Cardiac ventricle fibroblast (primary cell): ENCODE measurements at places on chromosomes 6 and 20. TPM values are rescaled to one million over a fixed set of nuclear protein-coding genes. Genes with fewer than 3 reads are reported as not detected.

SLC2A10 gene
- total RNA-seq, result 38.2 and 42.0 TPM in 2 replicates

DEFB124 gene
- total RNA-seq, result not detected in 2 replicates

XKR7 gene
- not detected in 2 replicates for total RNA-seq

PCMTD2 gene
- total RNA-seq, result 26.1 and 48.2 TPM in 2 replicates

HNF4A gene
- total RNA-seq, result not detected in 2 replicates

CST4 gene
- total RNA-seq, result not detected in 2 replicates

CPNE1 gene
- 122 and 135 TPM in 2 replicates for total RNA-seq

EPPIN gene
- not detected in 2 replicates for total RNA-seq

POU5F1 gene
- not detected in 2 replicates for total RNA-seq

SRMS gene
- not detected in 2 replicates for total RNA-seq

COL9A3 gene
- total RNA-seq, result 46.0 and 51.4 TPM in 2 replicates

VGLL2 gene
- total RNA-seq, result not detected in 2 replicates

FLOT1 gene
- total RNA-seq, result 68.3 and 71.3 TPM in 2 replicates

SLC22A3 gene
- 4.5 and 6.3 TPM in 2 replicates for total RNA-seq

LY6G5C gene
- total RNA-seq, result 0.34 TPM in 1 of 2 replicates, not detected in the other

EDN3 gene
- not detected in 2 replicates for total RNA-seq

IMPG1 gene
- total RNA-seq, result not detected in 2 replicates

HLA-DPA1 gene
- total RNA-seq, result 2.8 and 7.6 TPM in 2 replicates

SLC17A9 gene
- 0.64 and 0.81 TPM in 2 replicates for total RNA-seq

OXT gene
- not detected in 2 replicates for total RNA-seq

CAPN11 gene
- total RNA-seq, result 0.12 and 0.34 TPM in 2 replicates

PARD6B gene
- total RNA-seq, result 0.06 and 0.10 TPM in 2 replicates

MAS1L gene
- not detected in 2 replicates for total RNA-seq

DSE gene
- total RNA-seq, result 47.3 and 48.9 TPM in 2 replicates

FAM110A gene
- 1.5 and 3.0 TPM in 2 replicates for total RNA-seq

RGL2 gene
- total RNA-seq, result 16.1 and 17.8 TPM in 2 replicates

VWA7 gene
- 0.10 and 0.12 TPM in 2 replicates for total RNA-seq

COL20A1 gene
- total RNA-seq, result not detected in 2 replicates

FNDC11 gene
- total RNA-seq, result 0.05 and 0.12 TPM in 2 replicates

MOXD1 gene
- total RNA-seq, result 33.6 and 38.4 TPM in 2 replicates

DDR1 gene
- 25.7 and 27.1 TPM in 2 replicates for total RNA-seq

CLIC5 gene
- 0.25 TPM in 1 of 2 replicates, not detected in the other for total RNA-seq

TPBG gene
- total RNA-seq, result 41.9 and 52.1 TPM in 2 replicates

PIGU gene
- 10.3 and 12.6 TPM in 2 replicates for total RNA-seq

RBM24 gene
- 0.25 TPM in 1 of 2 replicates, not detected in the other for total RNA-seq

BPIFB1 gene
- 0.50 TPM in 1 of 2 replicates, not detected in the other for total RNA-seq

MOG gene
- total RNA-seq, result not detected in 2 replicates

UBE2C gene
- 3.7 and 10.7 TPM in 2 replicates for total RNA-seq

RTF2 gene
- 46.0 and 49.7 TPM in 2 replicates for total RNA-seq

LYRM4 gene
- 27.0 and 28.6 TPM in 2 replicates for total RNA-seq

ACTL10 gene
- total RNA-seq, result 2.1 and 2.2 TPM in 2 replicates

SYNJ2 gene
- 5.9 and 6.3 TPM in 2 replicates for total RNA-seq

PNLDC1 gene
- 0.81 and 1.3 TPM in 2 replicates for total RNA-seq

SCAF8 gene
- total RNA-seq, result 25.9 and 27.0 TPM in 2 replicates
